IMR-90 (cell line): ENCODE measurements at places on chromosomes 3 and 15. TPM values are rescaled to one million over a fixed set of nuclear protein-coding genes. Genes with fewer than 3 reads are reported as not detected.
A peak's percentile ranks its signal among the peaks of the same experiment; 100 is the strongest.

- no peak for DNase-seq
These were observed 19.5 kb downstream of the SHF start for GRCh38 chr15:45168286-45168685.

GRCh38 chr3:106004137-106004681 is 135.4 kb upstream of the CBLB start:
- peak; percentile 91 for DNase-seq

- no peak for DNase-seq
These were observed 3.7 kb upstream of the SLC41A3 start for GRCh38 chr3:126087552-126088175.

DNA sequence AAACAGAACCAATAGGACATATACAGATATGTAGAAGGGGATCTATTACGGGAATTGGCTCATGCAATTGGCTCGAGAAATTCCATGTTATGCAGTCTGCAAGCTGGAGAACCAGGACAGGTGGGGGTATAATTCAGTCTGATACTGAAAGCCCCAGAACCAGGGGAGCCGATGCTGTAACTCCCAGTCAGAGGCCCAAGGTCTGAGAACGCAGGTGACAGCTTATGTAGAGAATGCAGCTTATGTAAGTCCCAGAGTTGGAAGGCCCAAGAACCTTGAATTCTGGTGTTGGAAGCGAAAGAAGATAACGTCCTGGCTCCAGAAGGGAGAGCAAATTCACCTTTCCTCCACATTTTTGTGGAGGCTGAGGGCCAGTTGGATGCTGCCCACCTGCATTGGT is 62.7 kb downstream of the CCNL1 start:
- no peak for DNase-seq

DNA sequence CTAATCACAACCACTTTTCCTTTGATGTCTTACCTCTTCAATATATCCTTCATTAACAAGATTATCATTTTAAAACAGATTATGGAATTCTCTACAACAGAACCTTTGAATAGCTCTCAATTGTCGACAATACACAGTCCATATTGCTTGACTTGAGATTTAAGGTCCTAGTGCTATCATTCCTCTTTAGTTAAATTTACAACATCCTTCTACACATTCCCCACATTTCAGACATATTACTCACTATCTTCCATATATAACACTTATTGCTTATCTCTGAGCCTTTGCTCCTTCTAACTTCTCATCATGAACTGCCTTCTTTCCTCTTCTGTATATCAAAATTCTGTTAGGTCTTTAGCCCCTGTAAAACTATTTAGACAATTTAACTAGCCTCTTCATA is 247.0 kb downstream of the STXBP5L start:
- no peak for DNase-seq

GRCh38 chr3:68017069-68017468 is 362.7 kb upstream of the SUCLG2 start:
- no peak for DNase-seq

GRCh38 chr3:3071136-3071535 is 39.0 kb downstream of the IL5RA start:
- DNase-seq = no peak

- DNase-seq = no peak
These were observed 26.4 kb upstream of the RYR3 start for GRCh38 chr15:33284336-33284735.

- DNase-seq = no peak
These were observed 118.5 kb upstream of the SLC25A36 start for GRCh38 chr3:140823106-140823505.

- peak; percentile 28 for DNase-seq
These were observed 40.8 kb downstream of the CLDN1 start for GRCh38 chr3:190281308-190282051.

GRCh38 chr3:44584646-44585501 is at the start of gene ZNF660:
Gene ZNF660 (plus strand): TSS chr3:44584964. CDS start chr3:44594194, 9,230 bp downstream.
- DNase-seq = peak; percentile 67

DNA sequence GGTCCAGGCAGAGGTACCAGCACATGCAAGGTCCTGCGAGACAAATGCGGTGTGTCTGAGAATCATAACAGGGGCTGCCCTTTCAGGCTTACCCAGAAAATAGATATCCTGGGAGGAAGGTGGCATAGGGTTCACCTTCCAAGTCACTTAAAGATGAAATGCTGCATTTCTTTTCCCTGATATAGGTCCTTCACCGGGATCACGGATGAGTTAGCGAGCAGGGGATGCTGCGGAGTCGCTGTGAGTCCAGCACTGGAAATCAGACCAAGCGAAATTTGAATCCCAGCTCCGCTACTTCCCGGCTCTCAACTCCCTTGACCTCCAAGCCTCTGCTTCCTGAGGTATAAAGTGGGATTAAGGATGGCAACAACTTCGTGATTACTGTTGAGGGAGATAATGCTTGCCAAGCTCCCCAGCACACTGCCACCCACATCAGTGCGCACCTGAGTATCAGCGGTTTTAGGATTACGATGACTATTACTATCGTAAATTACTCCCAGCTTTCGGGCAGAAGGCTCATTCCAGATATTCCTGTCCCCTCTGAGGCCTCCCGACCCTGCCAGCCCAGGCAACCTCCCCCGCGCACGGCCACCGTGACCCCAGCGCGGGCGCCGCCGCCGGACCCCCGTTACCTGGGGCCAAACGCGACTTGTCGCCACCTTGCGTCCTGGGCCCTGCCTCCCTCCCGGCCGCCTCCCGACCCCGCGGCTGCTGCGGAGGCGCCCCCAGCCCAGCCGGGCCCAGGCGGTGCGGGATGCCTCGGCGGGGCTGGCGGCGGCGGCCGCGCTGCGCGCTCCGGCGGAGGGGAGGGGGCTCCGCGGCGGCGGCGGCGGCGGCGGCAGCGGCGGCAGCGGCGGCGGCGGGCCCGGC is 589 bp upstream of the GPR27 start:
- DNase-seq = no peak

DNA sequence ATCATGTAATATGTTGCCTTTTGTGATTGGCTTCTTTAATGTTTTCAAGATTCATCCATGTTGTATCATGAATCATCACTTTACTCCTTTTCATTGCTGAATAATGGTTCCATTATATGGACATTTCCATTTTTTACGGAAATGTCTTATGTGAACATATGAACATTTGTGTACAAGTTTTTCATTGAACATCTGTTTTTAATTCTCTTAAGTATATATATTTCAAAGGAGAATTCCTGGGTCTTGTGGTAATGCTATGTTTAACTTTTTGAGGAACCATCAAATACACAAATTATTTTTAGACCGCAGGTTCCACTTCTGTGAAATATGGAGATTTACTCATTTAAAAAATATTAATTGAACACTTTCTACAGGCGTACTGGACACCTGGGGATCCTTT is 85.7 kb downstream of the ARIH1 start:
- DNase-seq = peak; percentile 71

DNA sequence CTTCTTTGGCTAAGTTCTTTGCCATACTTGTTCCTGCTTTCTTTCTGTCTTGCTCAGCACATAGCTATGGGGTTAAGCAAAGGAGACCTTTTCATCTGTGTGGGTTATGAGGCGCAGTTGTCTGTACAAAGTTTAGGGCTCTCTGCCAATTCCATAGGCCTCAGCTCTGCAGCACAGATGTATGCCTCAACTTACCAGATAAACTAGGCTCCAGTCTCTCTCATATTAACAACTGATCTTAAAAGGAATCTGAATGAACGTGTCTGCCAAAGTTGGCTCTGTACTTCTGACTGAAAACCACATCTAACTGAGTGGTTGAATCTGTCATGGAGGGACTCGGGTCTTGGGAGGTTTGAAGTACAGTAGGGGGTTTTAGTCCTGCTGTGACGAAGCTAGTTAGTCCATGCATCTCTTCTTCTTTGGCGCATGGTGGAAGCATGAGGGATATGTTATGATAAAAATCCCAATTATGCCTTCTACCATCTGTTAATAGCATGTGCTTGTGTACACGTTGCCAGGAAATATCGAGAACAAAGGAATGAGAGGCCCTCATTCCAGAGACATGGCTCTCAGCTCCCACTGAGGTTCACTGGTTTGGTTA is 114.6 kb upstream of the TSC22D2 start:
- DNase-seq = peak; percentile 81

- no peak for DNase-seq
These were observed 124.5 kb upstream of the ATP10A start for GRCh38 chr15:25987638-25988037.

GRCh38 chr15:69074001-69074842 is 59.7 kb downstream of the NOX5 start:
- DNase-seq = peak; percentile 54

DNA sequence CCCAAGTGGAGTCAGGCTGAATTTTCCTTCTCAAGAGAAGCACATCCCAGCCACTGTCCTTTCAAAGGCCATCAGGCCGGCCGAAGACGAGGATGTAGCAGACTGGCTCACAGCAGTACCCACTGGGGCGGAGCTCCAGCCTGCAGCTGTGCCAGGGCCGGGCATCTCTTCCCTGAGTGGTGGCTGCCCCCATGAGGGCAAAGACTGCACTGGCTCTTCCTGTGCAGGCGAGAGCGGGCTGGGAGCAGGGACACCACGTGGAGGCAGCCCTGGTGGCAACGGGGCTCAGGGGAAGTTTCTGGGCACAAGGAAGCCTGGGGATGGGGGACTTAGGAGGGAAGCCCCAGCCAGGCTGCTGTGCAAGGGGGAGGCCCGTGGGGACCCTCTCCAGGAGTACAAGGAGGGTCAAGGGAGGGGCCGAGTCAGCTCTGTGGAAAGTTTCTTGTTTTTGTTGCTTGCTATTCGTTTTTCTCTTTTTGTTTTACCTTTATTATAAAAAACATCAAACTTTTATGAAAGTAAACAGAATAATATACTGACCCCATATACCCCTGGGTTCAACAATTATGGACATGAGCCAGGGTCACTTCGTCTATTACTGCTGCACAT is 66.1 kb downstream of the RPN1 start:
- peak; percentile 56 for DNase-seq

GRCh38 chr15:60110909-60111308 is 106.8 kb downstream of the FOXB1 start:
- DNase-seq = no peak

DNA sequence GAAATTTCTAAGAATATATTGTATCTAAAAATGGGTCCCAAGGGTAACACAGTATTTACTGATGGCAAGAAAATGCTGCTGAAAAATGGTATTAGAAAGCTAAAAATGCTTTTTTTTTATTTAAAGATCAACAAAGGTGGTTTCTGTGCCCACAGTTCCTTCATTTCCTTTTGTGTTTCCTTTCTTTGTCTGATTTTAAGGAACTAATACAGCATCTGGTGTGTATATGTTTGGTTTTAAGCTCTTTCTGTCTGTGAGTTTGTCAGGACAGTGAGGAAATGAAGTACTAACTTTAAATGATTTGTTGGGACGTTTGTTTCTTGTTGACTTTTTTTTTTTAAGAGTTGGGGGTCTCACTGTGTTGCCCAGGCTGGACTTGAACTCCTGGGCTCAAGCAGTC is 38.2 kb downstream of the RASA2 start:
- no peak for DNase-seq

DNA sequence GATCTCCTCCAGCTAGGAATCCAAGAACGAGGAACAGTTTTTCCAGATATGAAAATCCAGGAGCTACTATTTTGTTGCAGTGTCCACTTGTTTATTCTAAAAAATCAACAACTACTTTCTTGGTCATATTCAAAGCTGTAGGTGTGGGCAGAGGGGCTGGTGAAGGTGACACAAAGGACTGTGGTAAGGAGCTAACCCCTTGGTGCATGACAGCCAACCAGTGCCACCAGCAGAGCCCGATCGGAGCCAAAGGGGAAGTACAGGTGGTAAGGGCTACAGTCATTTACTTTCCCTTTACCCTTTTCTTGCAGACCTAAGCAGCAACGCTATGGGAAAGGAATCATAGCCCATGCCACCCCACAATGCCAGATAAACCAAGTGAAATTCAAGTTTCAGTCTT is 30.7 kb downstream of the PLA1A start:
- no peak for DNase-seq

DNA sequence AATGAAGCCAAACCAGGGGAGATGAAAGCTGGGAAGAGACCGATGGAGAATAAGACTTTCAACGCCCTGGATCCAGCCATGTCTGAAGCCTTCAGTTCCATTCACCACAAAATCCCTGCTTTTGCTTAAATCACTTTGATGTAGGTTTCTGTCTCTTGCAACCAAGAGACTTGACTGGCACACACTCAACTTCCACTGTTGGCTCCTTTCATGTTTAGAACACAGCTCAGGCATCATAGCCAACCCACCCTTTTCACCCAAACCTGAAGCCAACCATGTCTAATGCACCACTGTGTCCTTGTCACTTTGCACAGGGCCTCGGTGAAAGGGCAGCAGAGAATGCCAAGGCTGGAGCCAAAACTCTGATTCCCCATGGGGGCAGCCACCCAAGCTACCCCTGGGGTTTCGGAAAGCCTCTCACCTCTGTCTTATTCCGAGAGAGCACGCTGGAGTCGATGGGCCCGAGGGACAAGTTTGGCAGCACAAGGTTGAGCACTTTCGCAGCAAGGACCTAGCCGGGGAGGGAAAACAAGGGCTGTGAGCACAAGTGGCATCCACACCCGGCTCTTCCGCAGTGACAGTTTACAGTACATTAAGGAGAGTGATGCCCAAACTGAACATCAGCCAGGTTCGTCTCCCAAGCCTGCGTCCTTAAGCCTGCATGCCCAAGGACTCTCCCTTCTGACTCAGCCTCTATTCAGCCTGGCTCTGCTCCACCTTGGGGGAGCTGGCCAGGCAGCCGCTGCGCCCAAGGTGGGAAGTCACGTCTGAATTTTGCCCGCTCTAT is 37.6 kb downstream of the ABTB1 start:
- DNase-seq = no peak

- DNase-seq = peak; percentile 81
These were observed 107.2 kb upstream of the ABHD17C start for GRCh38 chr15:80587816-80588456.

DNA sequence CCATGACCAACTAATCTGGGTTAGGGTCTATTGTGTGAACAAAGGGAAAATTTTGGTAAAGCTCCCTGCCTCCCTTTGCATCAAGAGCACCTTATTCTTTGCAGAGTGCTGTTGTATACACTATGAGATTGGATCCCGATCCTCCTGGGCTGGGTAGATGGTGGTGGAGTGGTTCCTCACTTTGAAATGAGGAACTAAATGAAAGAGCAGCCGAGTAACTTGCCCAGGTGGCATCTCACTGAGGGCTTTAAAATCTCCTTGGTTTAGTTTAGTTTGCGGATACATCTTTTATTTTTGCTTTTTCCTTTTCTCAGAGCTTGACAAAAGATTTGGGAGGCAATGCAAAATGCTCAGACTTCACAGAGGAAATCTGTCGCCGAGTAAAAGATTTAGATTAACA is 19.4 kb downstream of the IDH3A start:
- DNase-seq = no peak

Gene ALDH1A3
- total RNA-seq = 5.0 and 8.6 TPM in 2 replicates

Gene CCR8
- not detected in 2 replicates for total RNA-seq

Gene ZBTB38
- total RNA-seq = 230 and 274 TPM in 2 replicates

Gene MUC4
- total RNA-seq = not detected in 2 replicates

Gene THSD4
- total RNA-seq = 25.5 and 31.1 TPM in 2 replicates

Gene GOLGA6B
- not detected in 2 replicates for total RNA-seq

Gene TMCO5A
- not detected in 2 replicates for total RNA-seq

Gene NEO1
- 16.3 and 18.3 TPM in 2 replicates for total RNA-seq

Gene KCNAB1
- total RNA-seq = under 0.01 and 0.56 TPM in 2 replicates

Gene CCR5
- not detected in 2 replicates for total RNA-seq

Gene RLBP1
- total RNA-seq = not detected in 2 replicates

Gene MB21D2
- 44.8 and 46.4 TPM in 2 replicates for total RNA-seq

Gene GCHFR
- total RNA-seq = 1.4 and 2.3 TPM in 2 replicates

Gene IL17RB
- under 0.01 TPM in 1 of 2 replicates, not detected in the other for total RNA-seq

Gene LSM3
- 3.4 and 14.2 TPM in 2 replicates for total RNA-seq

Gene HYAL1
- under 0.01 and 0.36 TPM in 2 replicates for total RNA-seq

Gene LRRC31
- total RNA-seq = not detected in 2 replicates

Gene UNC13C
- not detected in 2 replicates for total RNA-seq

Gene FBLN2
- total RNA-seq = 10.8 and 11.8 TPM in 2 replicates

Gene HDC
- not detected in 2 replicates for total RNA-seq

Gene ABCC5
- 8.4 and 9.2 TPM in 2 replicates for total RNA-seq

Gene CCNB2
- 52.5 and 57.2 TPM in 2 replicates for total RNA-seq
